ENCODE measurements at places on chromosomes 11 and 22. TPM values are rescaled to one million over a fixed set of nuclear protein-coding genes. Genes with fewer than 3 reads are reported as not detected.

Gene GGTLC3
- polyA plus RNA-seq: not detected

Gene CD82
- polyA plus RNA-seq: 131 TPM

Gene PKP3
- polyA plus RNA-seq: 1.1 TPM

Gene PDGFB
- 18.2 TPM for polyA plus RNA-seq

Gene PLA2G3
- polyA plus RNA-seq: not detected

Gene POTEH
- not detected for polyA plus RNA-seq

All from CD8-positive, alpha-beta memory T cell (primary cell).